Articular chondrocyte of knee joint (primary cell): ENCODE measurements at places on chromosomes 5 and 9. TPM values are rescaled to one million over a fixed set of nuclear protein-coding genes. Genes with fewer than 3 reads are reported as not detected.

The PDE8B gene
- 0.11 and 0.39 TPM in 2 replicates for total RNA-seq

The TAF1L gene
- total RNA-seq: under 0.01 TPM in 2 replicates

The HBEGF gene
- total RNA-seq: 1.8 and 5.2 TPM in 2 replicates

The LOX gene
- 448 and 518 TPM in 2 replicates for total RNA-seq

The SH3GLB2 gene
- 27.7 and 30.8 TPM in 2 replicates for total RNA-seq

The FABP6 gene
- not detected in 2 replicates for total RNA-seq
